ENCODE measurements at places on chromosomes 3 and 15. TPM values are rescaled to one million over a fixed set of nuclear protein-coding genes. Genes with fewer than 3 reads are reported as not detected.

Gene TRIP4
- total RNA-seq, result 24.9 TPM

Gene SEMA5B
- total RNA-seq, result 0.45 TPM

Gene CSPG5
- total RNA-seq, result 1.3 TPM

Gene ISL2
- 3.9 TPM for total RNA-seq

Gene ADAMTSL3
- 0.31 TPM for total RNA-seq

Gene ZNF80
- total RNA-seq, result not detected

Gene DNAH1
- 0.85 TPM for total RNA-seq

Gene UBE2E2
- total RNA-seq, result 40.1 TPM

Gene MAPK6
- total RNA-seq, result 53.5 TPM

Gene IQCF5
- not detected for total RNA-seq

Gene FILIP1L
- 0.08 TPM for total RNA-seq

Gene GPR27
- 4.0 TPM for total RNA-seq

Gene ACSBG1
- total RNA-seq, result 0.20 TPM

Gene GPR156
- 0.57 TPM for total RNA-seq

Gene CD96
- total RNA-seq, result not detected

Gene SLC7A14
- not detected for total RNA-seq
